ENCODE measurements at places on chromosomes 2 and 18.

- H3K4me1 ChIP-seq = no peaks in the 10 kb centered on the region
- no peaks in the 10 kb centered on the region for H3K36me3 ChIP-seq
- no peak overlapping the region for H3K4me3 ChIP-seq
- DNase-seq = no peak
- peaks cover 4% of the 10 kb centered on the region for H3K27me3 ChIP-seq
Observed at GRCh38 chr18:47461406-47461948, 210.0 kb upstream of the SKOR2 start.

GRCh38 chr2:99636144-99637034, 146.6 kb upstream of the REV1 start:
- no peak overlapping the region for H3K27ac ChIP-seq
- no peaks in the 10 kb centered on the region for H3K27me3 ChIP-seq
- no peaks in the 10 kb centered on the region for H3K36me3 ChIP-seq
- no peaks in the 10 kb centered on the region for H3K4me1 ChIP-seq

DNA sequence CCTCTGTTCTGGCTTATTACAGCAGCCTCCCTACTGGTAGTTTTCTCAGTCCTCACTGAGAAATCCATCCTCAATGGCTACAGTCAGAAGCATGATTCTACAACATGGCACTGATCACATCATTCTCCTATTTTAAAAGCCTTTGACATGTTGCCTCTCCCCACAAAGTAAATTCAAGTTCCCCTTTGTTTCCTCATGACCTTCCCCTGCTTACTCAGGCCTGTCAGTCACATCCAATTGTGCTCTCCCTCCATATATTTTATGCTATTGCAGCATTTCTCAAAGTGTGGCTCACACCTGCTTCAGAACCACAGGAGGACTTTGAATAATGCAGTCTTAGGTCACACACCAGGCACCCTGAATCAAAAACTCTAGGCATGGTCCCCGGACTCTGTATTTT, 124.6 kb downstream of the SPOPL start:
- no peak overlapping the region for H3K27ac ChIP-seq
- H3K4me1 ChIP-seq = no peaks in the 10 kb centered on the region
- H3K27me3 ChIP-seq = no peaks in the 10 kb centered on the region
- no peak for DNase-seq

- DNase-seq = no peak
- H3K4me1 ChIP-seq = no peaks in the 10 kb centered on the region
- H3K27me3 ChIP-seq = no peaks in the 10 kb centered on the region
- no peak overlapping the region for H3K27ac ChIP-seq
- no peak overlapping the region for H3K4me3 ChIP-seq
Observed at GRCh38 chr18:31508781-31509180, 10.8 kb downstream of the DSG2 start.

DNA sequence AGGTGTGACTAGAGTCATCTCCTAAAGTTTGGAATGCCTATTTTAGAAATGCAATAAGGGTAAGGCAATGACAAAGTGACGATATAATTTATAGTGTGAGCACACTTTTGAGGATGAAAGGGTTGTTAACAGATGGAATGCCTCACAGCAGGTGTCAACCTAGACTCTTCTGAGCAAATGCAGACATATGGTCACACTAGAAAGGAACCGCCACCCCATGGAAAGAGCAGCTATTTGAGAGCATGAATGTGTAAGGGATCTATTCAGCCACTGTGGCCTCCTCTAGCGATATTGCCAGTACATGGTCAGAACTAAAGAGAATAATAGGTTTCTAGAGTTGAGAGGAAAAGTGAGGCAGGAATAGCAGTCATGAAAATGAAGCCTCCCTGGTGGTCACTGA, 18.5 kb downstream of the DSG2 start:
- H3K27ac ChIP-seq = no peak overlapping the region
- H3K27me3 ChIP-seq = no peaks in the 10 kb centered on the region
- H3K4me3 ChIP-seq = no peak overlapping the region
- no peak for DNase-seq
- peaks cover 14% of the 10 kb centered on the region for H3K4me1 ChIP-seq

DNA sequence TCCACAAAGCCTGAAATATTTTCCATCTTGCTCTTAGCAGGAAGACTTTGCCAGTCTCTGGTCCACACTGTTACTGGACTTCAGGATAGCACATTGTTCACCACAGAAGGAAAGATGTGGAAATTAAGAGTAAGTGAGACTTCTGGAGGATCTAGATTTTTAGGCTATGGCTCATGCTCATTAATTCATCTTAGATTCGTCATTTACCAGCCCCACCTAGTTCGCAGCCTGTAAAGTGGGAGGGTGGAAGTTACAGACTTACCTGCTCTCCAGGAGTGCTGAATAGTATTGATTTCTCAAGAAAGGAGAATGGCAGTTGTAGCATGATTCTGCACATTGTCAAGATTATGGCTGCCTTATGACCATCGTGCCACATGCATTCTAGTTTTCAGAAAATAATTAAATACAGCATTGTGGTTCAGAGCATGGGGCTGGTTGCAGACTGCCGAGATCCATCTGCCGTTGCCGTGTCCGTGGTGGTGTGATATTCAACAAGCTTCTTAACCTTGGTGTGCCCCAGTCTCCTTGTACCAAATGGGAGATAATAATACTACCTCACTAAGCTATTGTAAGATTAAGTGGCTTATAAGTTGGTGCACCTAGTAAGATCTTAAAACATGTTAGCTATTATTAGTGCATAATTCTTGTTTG, 56.8 kb downstream of the RNF144A start:
- no peaks in the 10 kb centered on the region for H3K4me1 ChIP-seq
- no peak for DNase-seq

DNA sequence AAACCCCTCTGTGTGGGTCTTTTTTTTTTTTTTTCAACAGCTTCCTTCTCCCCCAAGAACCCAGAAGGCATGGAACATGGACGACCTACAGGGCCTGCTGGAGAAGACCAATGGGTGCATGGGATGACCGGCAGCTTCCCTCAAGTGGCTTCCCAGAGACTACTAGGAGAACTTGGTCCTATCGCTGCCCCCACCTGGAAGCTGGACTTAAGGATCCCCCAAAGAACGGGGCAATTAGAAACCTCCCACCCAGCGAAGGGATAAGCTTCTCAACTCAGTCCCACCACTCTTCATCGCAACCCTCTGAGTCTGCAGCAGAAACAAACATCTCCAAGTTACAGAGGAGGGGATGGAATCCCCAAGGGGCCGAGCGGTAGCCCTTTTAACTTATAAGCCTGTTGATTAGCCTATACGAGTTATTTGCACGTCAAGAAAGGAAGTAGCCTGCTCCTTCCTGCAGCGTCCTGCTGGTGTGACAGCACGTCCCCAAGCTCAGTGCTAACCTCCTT, 1.4 kb downstream of the ACTR1B start:
- H3K4me3 ChIP-seq = peak overlapping the region; percentile 78
- H3K36me3 ChIP-seq = peaks cover 8% of the 10 kb centered on the region
- no peaks in the 10 kb centered on the region for H3K27me3 ChIP-seq
- H3K4me1 ChIP-seq = no peaks in the 10 kb centered on the region

- DNase-seq = no peak
- H3K27me3 ChIP-seq = no peaks in the 10 kb centered on the region
- H3K4me1 ChIP-seq = no peaks in the 10 kb centered on the region
Observed at GRCh38 chr2:199111458-199111857, 346.3 kb downstream of the SATB2 start.

DNA sequence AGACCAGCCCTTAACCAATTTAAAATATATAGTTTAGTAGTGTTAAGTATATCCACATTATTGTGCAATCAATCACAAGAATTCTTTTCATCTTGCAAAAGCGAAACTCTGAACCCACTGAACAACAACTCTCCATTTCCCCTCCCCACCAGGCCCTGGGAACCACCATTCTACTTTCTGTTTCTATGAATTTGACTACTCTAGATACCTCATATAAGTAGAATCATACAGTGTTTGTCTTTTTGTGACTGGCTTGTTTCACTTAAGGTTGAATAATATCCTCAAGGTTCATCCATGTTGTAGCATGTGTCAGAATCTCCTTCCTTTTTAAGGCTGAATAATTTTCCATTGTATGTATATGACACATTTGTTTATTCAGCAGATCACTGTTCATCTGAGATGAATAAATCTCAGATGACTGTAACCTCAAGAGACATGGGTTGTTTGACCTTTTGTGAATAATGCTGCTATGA, 8.1 kb upstream of the SOS1 start:
- DNase-seq = no peak
- no peaks in the 10 kb centered on the region for H3K27me3 ChIP-seq
- no peaks in the 10 kb centered on the region for H3K4me1 ChIP-seq
- H3K36me3 ChIP-seq = no peaks in the 10 kb centered on the region

- no peak overlapping the region for H3K27ac ChIP-seq
- H3K27me3 ChIP-seq = no peaks in the 10 kb centered on the region
- H3K4me1 ChIP-seq = no peaks in the 10 kb centered on the region
- H3K36me3 ChIP-seq = no peaks in the 10 kb centered on the region
- no peak overlapping the region for H3K4me3 ChIP-seq
Observed at GRCh38 chr18:57242285-57242684, 95.4 kb downstream of the BOD1L2 start.

GRCh38 chr2:145543856-145544255, 1023.9 kb upstream of the ZEB2 start:
- H3K36me3 ChIP-seq = no peaks in the 10 kb centered on the region
- H3K4me3 ChIP-seq = no peak overlapping the region
- H3K27me3 ChIP-seq = no peaks in the 10 kb centered on the region
- no peak for DNase-seq

DNA sequence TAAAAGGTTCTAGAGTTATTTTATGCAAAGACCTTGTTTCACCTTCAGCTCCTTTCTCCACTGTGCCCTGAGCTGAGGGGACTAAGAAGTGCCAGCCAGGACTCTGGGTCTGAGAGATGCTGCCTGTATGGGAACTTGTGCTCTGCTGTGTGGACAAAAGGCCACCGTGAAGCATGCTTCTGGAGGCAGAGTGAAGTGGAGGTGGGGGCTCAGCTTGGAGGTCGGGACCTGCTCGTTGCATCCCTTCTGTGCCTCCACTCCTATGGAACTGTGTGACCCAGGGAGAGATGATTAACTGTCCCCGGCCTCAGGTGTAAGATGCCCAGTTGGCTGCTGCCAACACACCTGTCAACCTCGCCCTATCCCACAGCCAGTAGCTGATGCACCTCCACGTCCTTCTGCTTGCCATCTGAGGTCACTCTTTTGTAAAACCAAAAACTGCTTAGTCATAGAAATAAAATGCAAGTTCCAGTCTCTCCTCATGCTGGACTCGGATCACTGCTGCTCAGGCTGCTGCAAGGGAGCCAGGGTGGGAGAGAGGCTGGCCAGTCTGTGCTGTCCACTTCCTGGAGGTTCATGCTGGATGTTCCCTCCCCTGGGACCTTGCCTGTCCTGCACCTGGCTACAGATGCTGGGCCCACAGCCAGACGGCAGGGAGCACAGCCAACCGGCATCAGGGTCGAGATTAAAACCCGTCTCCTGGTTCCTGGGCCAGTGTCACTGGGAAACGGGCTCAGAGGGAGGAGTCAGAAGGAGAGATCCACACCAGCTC, 113.2 kb downstream of the ACKR3 start:
- no peaks in the 10 kb centered on the region for H3K36me3 ChIP-seq
- H3K4me3 ChIP-seq = no peak overlapping the region
- no peaks in the 10 kb centered on the region for H3K27me3 ChIP-seq
- DNase-seq = no peak
- no peaks in the 10 kb centered on the region for H3K4me1 ChIP-seq
- H3K27ac ChIP-seq = no peak overlapping the region

DNA sequence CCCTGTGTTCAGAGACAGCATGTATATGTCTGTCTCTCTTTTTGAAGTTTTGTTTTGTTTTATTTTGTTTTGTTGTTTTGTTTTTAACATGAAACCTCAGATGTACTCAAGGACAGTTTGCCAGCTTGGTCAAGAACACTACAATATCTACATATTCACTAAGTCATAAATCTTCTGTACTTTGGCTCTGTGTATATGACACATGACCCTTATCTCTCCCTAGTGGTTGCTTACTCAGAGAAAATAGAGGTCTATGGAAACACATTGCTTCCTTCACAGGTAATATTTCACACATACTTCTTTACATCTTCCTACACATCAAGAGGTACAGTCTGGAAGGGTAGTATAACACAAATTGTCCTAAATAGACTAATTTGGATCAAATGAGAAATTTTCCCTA, 312.6 kb upstream of the VRK2 start:
- H3K4me3 ChIP-seq = no peak overlapping the region
- H3K4me1 ChIP-seq = no peaks in the 10 kb centered on the region
- no peak for DNase-seq
- no peaks in the 10 kb centered on the region for H3K27me3 ChIP-seq
- no peak overlapping the region for H3K27ac ChIP-seq

- no peak overlapping the region for H3K27ac ChIP-seq
- no peak overlapping the region for H3K4me3 ChIP-seq
- H3K27me3 ChIP-seq = no peaks in the 10 kb centered on the region
- no peaks in the 10 kb centered on the region for H3K4me1 ChIP-seq
- no peaks in the 10 kb centered on the region for H3K36me3 ChIP-seq
Observed at GRCh38 chr2:15881676-15882075, 58.7 kb upstream of the MYCN start.

GRCh38 chr2:219641390-219642068, 14.1 kb downstream of the SLC4A3 start:
- no peak overlapping the region for H3K4me3 ChIP-seq
- peaks cover 5% of the 10 kb centered on the region for H3K4me1 ChIP-seq
- no peaks in the 10 kb centered on the region for H3K36me3 ChIP-seq
- no peak for DNase-seq
- no peak overlapping the region for H3K27ac ChIP-seq
- no peaks in the 10 kb centered on the region for H3K27me3 ChIP-seq

DNA sequence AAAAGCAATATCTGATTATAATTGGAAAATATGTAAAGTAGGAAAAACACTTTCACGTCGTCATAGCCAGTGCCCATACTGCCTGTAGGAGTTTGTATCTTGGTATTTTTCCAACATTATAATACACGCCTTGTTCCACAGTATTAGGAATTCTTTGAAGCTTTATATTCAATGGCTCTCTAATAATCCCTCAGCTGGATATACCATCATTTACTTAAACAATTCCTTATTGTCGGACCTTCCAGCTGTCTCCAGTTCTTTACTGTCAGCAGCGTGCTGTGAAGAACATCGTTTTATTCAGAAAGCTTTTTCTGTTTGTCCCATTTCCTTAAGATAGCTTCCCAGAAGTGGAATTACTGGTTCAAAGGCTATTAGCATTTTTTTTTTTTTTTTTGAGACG, 31.7 kb downstream of the ATP6V1C2 start:
- no peaks in the 10 kb centered on the region for H3K27me3 ChIP-seq
- H3K4me3 ChIP-seq = no peak overlapping the region
- no peaks in the 10 kb centered on the region for H3K4me1 ChIP-seq
- H3K36me3 ChIP-seq = no peaks in the 10 kb centered on the region
- no peak for DNase-seq

DNA sequence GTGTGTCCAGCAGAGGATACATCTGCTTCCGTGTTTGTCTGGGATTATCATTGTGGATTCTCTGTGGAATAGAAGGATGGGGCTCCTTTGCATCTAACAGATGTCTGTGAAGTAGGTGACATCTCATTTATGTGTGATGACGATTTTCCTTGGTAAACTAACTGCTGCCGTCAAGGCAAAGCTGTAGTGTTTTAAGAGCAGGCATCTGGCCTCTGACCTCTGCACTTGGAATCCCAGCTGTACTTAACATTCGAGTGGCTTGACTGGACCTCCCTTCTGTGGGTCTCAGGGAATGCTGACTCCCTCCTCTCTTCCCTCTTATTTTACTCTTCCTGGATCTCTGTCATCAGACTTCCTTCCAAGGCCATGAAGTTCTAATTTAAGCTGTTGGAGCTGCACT, 56.4 kb downstream of the DCDC2C start:
- H3K4me1 ChIP-seq = no peaks in the 10 kb centered on the region
- no peaks in the 10 kb centered on the region for H3K36me3 ChIP-seq
- DNase-seq = no peak
- no peak overlapping the region for H3K27ac ChIP-seq
- no peak overlapping the region for H3K4me3 ChIP-seq

All from H1 (cell line).